ENCODE measurements at places on chromosomes 16 and 17.

DNA sequence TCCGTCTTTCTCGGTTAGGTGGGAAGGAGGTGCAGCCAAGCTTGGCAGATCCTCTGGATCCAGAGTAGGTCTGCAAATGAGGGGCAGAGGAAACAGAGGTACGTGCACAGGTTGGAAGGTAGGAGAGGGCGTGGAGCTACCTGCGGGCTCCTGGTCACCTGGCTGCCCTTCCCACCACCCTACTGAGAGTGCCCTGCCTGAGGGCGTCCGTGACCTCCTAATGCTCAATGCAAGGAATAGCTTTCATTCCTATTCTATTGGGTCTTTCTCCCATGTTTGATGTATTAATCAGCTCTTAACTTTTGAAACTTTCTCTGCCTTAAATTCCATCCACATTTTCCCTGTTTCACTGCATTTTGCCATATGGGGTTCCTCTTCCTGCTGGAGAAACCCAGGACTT is 44.6 kb downstream of the MYH13 start:
- no peak for DNase-seq

GRCh38 chr17:47675380-47676198 is 18.4 kb upstream of the TBKBP1 start:
- DNase-seq = no peak

- DNase-seq = peak; percentile 20
Measured at GRCh38 chr17:35731239-35731916, at the start of gene RASL10B. TSS of gene RASL10B (plus strand) at chr17:35731639. CDS start at chr17:35735185, 3,546 bp downstream.

DNA sequence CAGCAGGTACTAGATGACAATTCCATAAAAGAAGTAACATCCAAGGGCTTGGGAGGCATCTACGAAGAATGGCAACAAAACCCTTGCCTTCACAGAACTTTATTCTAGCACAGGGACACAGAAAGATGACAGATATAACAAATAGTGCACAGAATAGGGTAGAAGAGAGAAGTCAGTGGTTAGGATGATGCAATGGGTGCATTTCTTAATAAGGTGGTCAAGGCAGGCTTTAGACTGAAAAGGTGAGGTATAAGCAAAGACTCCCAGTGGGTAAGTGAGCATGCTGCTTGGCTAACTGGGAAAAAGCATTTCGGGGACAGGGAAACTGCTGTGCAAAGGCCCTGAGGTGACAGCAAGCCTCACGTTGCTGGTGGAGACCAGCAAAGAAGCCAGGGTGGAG is 175.9 kb downstream of the XYLT1 start:
- no peak for DNase-seq

- DNase-seq = no peak
Measured at GRCh38 chr17:74390680-74391653, 23.7 kb downstream of the GPR142 start.
